Heart left ventricle (tissue), 16 donors: ENCODE measurements at places on chromosomes 16 and 17.

DNA sequence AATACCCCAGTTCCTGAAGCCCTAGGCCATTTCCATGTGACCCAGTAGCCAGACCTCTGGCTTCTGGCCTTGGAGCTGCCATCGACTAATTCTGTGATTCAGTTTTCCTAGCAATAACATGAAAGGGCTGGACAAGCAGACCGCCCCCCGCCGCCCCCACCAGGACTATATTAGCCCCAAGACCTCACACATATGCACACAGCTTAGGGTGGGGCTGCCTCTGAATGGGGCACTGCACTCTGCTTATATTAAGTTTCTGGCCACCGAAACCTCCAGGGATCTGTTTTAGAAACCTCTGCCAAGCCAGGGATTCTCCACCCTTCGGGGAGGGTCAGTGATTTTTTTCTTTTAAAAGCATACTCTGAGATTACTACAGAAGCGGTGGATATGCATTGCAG lies 2.3 kb downstream of the RAB11FIP4 start:
- DNase-seq, result no peak

DNA sequence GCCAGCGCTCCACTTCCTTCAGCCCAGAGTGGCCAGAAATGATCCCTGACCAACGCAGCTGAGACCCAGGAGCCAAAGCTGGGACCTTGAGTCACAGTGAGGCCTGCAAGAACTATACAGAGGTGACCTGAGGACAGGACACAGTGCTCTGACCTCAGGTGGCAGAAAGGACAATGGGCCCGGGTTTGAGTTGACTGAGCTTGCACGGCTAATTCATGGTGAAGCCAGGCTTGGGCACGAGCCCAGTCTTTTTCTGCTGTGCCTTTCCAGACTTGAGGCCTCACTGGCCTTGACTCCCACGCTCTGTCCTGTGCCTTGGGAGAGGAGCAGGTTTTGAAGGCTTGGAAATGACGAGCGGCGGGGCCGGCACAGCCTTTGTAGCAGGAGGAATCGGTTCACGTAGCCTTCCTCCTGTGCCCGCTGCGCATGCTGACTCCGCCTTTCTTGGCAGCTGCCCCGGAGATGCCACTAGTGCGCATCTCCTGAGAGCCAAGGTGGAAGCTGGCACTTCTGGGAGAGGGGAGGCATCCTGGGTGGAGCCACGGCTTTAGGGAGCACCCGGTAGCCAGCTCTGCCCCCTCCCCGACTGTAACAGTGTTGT lies 34.9 kb downstream of the NDEL1 start:
- DNase-seq, result peak; percentile 72

- DNase-seq, result no peak
These were observed 111.0 kb upstream of the TNRC6C start for GRCh38 chr17:77847221-77848085.

DNA sequence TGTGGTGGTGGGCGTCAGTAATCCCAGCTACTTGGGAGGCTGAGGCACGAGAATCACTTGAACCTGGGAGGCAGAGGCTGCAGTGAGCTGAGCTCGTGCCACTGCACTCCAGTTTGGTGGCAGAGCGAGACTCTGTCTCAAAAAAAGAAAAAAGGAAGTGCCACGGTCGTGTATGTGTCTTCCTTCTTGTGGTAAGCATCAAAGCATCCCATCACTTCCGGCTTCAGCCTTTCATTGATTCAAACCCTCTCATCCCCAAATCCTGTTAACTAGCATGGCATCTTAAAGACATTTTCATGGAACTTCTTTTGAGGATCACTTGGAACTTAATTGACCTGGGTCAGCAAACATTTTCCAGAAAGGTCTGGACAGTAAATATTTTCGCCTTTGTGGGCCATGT lies 126.2 kb downstream of the CPPED1 start:
- DNase-seq, result no peak

DNA sequence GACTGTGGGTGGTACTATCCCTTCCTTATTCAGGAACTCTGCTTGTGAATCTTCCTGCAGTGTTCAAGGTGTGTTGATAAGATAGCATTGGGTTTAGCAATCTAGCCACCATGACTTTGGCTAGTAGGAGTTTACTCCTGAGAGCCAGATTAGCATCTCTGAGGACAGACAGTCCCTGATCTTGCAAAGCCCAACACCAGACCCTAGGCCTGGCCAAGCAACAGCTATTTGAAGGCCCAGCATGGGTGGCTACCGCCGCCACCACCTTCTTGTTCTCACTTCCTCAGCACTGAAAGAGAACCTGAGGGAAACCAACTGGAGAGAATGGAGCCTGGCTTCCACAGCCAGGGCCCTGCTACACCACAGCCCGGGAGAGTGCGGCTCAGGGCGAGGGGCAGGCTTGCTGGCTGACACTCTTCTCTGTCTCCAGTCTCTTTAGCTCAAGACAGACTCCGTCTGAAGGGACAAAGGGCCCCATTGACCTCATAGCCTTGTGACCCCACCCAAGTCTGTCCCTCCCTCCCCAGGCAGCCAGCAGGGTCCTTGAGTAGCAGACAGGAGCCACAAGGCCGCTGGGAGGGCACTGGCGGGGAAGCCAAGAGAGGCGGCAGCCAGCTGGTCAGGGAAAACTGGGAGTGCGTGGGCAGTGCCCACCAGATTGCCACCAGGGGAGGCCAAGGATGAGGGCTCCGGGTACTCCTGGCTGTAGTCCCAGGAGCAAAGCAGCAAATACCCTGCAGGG lies 10.9 kb upstream of the ARHGAP23 start:
- DNase-seq, result no peak

- no peak for DNase-seq
These were observed 57.2 kb upstream of the CDH5 start for GRCh38 chr16:66309215-66309807.

GRCh38 chr16:85679870-85680269 lies 8.9 kb downstream of the GINS2 start:
- DNase-seq, result no peak

DNA sequence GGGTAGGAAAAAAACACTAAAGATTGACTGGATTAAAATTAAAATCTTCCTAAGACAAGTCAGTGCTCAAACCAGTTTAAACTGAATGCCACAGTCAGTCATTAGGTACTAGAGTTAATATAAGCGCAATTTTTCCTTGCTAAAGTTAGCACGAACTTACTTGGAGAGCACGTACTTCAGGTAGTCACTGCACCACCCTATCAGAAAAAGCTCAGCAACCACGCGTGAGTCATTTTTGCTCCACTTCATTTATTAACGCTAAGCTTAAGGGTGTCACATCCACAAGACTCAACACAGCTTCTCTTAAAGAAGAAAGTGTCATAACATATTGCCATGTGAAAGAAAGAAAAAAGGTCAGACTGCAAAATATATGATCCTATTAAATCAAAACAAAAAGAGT lies 53.1 kb downstream of the TEX2 start:
- DNase-seq, result no peak

- DNase-seq, result peak; percentile 47
These were observed 17.4 kb downstream of the BAIAP2 start for GRCh38 chr17:81052199-81052997.

DNA sequence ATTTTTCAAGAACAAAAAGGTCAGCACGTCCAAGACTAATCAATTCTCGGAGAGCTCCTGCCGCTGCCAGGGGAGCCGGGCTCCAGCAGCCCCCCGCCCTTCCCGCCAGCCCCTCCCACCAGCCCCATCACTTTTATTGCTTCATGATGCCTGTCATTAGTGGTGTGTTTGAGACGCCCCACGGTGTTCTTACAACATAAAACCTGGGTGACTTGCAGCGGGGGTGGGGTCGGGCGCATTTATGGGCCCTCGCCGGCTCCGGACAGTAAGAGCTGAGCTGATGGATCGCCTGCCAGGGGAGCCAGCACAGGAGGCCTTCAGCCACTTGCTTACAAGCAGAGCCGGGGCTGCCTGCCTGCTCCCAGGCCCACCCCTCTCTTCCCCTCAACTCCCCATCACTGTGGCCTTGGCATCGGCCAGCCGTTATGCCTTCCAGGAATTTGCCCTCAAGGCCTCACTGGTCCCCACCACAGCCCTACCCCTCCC lies 82.9 kb upstream of the CBX4 start:
- DNase-seq, result no peak

GRCh38 chr17:27808628-27809027 lies 8.3 kb upstream of the NOS2 start:
- no peak for DNase-seq

GRCh38 chr17:69913616-69914015 lies 161.4 kb upstream of the KCNJ16 start:
- no peak for DNase-seq

- no peak for DNase-seq
These were observed 22.7 kb downstream of the FAM83G start for GRCh38 chr17:18981642-18982424.

DNA sequence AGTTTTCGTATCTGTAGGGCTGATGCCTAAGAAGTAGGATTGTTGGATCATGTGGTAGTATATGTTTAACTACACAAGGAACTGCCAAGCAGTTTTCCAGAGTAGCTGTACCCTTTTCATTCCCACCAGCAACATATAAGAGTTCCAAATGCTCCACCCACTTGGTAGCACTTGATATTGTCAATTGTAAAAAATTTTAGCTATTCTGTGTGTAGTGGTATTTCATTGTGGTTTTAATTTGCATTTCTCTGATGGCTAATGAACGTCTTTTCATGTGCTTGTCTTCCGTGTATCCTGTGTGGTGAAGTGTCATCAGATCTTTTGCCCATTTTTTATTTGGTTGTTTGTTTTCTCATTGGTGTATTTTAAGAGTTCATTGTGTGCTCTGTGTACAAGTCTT lies 69.7 kb downstream of the TANC2 start:
- no peak for DNase-seq

- no peak for DNase-seq
These were observed 38.5 kb downstream of the WNT3 start for GRCh38 chr17:46780003-46780373.

DNA sequence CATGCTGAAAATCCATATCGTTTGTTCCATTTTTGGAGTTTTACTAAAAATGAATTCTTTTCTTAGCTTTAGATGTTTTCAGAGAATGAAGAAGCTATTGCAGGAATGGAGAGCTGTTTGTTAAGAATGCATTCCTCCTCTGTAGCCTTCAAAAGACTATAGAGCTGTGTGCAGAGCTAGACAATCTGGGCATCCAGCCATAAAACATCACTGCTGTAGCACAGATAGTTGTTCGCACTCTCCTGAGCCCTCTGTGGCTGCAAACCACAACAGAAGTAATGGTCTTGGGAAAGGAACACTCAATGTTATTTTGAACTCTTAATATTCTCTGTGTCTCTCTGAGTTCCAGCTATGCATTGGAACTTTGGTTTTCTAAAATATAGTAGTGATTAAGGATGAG lies 4.9 kb downstream of the TNRC6C start:
- peak; percentile 71 for DNase-seq

DNA sequence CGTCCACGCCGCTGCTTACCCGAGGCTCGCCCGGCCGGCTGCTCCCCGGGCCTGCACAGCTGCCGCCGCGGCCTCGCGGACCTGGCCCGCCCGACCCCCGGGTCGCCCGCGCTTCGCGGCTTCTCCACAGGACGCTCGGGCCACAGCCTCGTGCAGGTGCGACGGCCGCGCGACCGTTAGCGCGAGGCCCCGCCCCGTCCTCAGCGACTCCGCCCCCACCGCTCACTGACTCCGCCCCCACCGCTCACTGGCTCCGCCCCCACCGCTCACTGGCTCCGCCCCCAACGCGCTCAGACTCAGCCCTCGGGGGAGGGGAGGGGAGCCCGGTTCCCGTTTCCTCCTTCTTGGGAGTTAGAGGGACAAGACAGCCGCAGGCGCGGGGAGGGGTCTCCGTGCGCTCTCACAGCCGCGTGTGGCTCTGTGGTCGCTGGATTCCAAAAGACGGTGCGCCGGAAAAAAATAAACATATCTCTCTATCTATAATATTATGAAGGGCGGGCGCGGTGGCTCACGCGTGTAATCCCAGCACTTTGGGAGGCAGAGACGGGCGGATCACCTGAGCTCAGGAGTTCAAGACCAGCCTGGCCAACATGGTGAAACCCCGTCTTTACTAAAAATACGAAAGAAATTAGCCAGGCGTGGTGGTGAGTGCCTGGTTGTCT lies at the start of gene MEIOB:
Gene MEIOB, minus strand, starts transcription at position 191 of the 662 bp plus-strand sequence. CDS start 3,989 bp downstream, outside the sequence.
- DNase-seq, result no peak

DNA sequence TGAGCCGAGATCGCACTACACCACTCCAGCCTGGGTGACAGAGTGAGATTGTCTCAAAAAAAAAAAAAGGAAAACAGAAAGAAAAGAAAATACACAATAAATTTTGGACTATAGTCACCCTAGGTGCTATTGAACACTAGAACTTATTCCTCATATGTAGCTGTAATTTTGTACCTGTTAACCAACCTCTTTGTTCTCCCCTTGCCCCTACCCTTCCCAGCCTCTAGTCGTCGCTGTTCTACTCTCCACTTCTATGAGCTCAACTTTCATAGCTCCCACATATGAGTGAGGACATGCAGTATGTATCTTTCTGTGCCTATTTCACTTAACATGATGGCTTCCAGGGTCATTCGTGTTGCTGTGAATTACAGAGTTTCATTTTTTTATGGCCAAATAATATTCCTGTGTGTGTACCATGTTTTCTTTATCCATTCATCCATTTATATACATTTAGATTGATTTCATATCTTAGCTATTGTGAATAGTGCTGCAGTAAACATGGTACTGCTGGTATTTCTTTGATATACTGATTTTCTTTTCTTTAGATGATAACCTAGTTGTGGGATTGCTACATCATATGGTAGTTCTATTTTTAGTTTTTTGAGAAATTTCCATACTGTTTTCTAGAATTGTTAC lies 28.3 kb downstream of the VPS35L start:
- no peak for DNase-seq

- peak; percentile 43 for DNase-seq
These were observed 30.0 kb downstream of the AXIN2 start for GRCh38 chr17:65531256-65532100.

- DNase-seq, result no peak
These were observed 42.0 kb downstream of the GOSR1 start for GRCh38 chr17:30519166-30519565.

DNA sequence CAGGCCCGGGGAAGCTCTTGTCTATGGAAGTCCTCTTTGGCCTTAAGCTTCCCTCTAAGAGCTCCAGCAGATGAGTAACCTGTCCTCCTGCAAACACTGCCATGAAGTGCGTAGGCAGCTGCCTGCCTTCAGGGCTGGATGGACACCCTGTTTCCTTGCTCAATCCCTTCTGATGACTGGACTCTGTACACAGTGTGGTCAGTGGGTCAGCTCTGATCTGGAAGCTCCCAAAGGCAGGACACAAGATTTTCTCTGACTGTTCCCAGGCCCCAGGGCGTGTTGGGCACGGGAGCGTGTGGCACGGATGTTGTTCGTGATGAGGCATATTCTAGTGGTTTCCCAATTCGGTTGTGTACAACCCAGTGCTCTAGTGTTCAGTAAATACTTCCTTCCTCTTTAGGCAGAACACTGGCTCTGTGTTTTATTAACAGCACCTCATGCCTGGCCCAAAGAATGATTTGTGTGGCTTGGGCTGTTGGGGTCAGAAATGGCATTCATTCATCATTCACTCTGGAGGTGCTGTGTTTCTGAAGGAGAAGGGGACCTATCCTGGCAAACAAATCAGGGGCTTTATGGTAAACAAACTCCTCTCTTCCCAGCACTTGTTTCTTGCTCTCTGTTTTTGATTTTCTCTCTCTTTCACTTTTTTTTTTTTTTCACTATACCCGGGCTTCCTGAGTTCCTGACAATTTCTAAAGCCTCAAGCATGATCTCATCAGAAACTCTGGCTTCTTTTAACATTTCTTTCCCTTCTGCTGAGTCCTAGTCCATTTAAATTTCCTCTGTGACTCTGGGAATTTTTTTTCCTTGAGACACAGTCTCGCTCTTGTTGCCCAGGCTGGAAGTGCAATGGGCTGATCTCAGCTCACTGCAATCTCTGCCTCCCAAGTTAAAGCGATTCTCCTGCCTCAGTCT lies 12.0 kb upstream of the RNF157 start:
- DNase-seq, result no peak
